NCI-H187 (cell line): ENCODE measurements at places on chromosomes 2 and 18.

GRCh38 chr2:25373269-25373981 lies 31.7 kb upstream of the DNMT3A start:
- DNase-seq, result peak; percentile 15

GRCh38 chr2:146523196-146523595 lies 1321.6 kb upstream of the ACVR2A start:
- DNase-seq, result no peak

GRCh38 chr2:54259413-54260240 lies 3.6 kb upstream of the TSPYL6 start:
- no peak for DNase-seq

DNA sequence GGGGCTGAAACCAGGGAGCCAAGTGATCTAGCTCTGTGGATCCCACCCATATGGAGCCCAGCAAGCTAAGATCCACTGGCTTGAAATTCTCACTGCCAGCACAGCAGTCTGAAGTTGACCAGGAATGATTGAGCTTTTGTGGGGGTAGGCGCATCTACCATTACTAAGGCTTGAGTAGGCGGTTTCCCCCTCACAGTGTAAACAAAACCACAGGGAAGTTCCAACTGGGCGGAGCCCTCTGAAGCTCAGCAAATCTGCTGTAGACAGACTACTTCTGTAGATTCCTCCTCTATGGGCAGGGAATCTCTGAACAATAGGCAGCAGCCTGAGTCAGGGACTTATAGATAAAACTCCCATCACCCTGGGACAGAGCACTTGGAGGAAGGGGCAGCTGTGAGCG lies 96.7 kb downstream of the CCDC148 start:
- no peak for DNase-seq

DNA sequence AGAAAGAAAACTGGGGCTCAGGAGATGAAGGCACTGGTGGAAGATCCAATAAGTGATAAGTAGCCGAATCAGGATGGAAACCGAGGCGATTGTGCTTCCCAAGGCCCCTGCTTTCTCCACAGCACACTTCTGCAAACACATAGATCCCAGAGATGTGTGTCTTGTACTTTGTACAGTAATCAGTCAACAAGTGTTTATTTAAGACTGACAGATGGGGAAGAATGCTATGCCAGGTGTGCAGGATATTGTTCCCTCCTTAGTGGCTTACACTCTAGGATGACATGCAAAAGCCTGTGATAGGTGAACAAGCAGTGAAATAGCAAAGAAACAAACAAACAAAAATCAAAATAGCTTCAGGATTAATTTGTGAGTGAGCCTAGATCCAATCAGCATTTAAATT lies 116.6 kb downstream of the ACTR3 start:
- DNase-seq, result no peak

GRCh38 chr2:228072669-228073068 lies 108.8 kb downstream of the SPHKAP start:
- no peak for DNase-seq

DNA sequence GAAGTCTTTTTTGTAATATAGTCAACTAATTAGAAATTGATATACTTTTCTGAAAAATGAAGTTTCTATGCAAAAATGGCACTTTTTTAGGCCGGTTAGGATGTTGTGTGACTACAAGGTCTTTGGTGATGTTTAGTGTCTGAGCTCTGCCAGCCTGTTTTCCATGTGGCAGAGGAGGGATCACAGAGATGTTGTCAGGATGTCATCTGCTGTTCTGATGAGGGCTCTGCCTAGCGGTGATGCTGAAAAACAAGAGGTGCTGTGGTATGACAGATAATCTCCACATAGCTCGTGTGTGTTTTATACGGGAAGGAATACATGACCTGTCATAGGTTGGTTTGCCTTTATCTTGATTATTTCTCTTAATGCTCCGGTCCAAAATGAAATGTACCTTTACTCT lies 12.0 kb upstream of the IAH1 start:
- DNase-seq, result no peak

DNA sequence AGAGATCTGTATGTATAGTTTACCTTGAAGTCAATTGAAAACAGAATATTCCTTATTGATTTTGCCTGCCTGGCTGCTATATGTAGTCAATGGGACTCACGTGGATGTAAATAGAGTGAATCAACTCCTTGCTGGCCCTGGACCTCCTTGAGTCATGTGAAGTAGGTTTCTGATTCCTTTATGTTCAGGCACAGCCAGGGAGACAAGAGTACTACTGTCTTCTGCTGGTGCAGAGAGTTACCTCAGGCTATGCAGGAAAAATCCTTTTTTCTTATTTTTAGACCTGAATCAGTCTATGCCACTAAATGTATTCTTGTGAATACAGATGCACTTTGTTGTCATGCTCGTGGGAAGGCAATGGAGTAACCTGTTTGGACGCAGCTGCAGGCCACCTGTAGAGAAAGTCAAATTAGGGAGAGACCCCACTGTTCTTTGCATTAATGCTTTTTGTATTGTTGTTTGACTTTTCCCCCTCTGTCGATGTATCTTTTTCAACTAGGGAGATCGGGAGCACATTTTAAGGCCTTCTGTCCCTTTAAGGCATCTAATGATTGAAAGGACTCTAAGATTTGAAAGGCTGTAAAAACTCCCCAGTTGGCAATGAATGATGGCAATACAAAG lies 473.9 kb downstream of the ARHGAP15 start:
- DNase-seq, result no peak

GRCh38 chr2:96505231-96505889 lies at the start of gene NEURL3:
Gene NEURL3, minus strand, starts transcription at chr2:96505357. Its CDS starts 71 bp downstream, at chr2:96505286.
- DNase-seq, result no peak

GRCh38 chr2:53786352-53786704 lies 425 bp downstream of the ASB3 start:
- no peak for DNase-seq

DNA sequence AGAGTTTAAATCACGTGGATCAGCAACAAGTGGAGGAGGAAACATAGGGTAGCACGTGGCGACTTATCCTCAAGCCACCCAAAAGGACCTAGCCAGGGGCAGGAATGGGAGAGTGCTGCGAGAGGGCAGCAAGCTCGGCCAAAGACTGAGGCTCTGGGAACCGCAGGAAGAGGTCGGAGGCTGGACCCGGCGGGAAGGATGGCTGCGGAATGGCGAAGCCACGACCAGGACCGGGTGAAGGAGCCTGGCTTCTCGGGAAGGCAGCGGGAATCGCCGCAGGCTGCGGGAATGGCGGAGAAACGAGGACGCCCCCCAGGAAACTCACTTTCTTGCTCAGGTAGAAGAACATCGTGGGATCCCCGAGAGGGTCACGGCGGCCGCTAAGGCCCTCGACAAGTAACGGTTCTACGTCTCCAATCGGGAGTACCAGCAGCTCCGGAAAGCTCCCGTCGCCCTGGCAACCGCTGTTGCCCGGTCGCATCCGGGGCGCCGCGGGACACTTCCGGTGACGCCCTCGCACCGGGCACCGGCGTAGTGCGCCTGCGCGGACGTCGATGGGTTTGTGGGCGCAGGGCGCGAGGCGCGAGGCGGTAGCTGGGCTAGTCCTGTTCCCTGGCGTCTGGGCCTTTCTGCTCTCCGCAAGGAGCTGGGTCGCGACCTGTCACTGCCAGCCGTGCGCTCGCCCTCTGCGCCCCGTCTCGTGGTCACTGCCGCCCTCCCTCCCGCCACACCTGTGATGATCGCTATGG lies at the start of gene WDR35:
WDR35 (minus strand) TSS at position 439 of the 749 bp plus-strand sequence; CDS start at position 349, 90 bp downstream.
- peak; percentile 96 for DNase-seq

GRCh38 chr2:240798327-240798905 lies 21.6 kb downstream of the KIF1A start:
- DNase-seq, result no peak

GRCh38 chr2:85585781-85586105 lies 1.5 kb downstream of the VAMP5 start:
- no peak for DNase-seq

DNA sequence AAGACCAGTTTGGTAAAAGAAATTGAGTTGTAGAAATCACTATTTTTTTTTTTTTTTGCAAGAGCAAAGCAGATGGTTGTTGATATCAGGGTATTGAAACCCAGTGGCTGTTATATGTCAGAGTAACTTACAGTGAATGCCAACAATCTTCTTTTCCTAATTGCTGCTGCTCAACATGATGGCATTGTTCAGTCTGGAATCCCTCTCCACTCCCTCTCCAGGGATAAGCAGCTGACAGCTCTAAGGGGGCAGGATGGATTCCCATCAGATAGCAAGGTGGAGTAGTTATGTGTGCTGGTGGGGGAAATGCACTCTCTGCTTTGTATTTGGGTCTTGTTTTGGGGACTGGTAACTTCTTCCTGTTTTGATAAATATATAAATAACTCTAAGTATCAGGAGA lies 200.0 kb downstream of the PIK3C3 start:
- no peak for DNase-seq

DNA sequence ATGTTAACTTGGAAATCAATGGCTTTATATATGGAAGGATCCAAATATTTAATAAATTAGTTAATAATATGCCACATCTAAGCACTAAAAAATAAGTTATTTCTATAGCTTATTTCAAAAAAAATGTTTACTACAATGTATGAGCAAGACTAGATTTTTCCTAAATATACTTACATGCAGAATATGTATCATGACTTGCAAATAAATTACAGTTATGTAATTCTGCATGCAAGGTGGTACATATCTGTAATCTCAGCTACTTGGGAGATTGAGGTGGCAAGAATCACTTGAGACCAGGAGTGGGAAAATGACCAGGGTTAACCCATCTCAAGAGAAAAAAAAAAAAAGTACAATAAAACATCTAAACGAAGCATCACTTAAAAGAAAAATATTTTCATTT lies 11.6 kb downstream of the PUM2 start:
- DNase-seq, result no peak

DNA sequence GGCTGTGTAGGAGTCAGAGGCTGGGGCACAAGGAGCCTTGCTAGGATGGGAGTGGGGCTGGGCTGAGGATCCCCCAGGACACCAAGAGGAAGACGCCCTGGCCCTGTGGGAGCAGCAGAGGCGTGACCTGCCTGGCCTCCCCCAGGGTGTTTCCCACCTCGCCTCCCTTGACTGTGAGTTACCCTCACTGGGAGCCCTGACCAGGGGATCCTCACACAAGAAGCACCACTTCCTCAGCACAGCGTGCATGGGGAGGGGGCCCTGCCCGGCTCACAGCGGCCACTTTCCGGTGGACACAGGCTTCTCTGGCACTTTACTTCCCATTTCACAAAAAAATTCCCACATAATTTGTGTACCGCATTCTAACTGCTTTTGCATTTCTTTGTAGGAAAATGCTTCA lies 187.7 kb downstream of the EIPR1 start:
- no peak for DNase-seq

GRCh38 chr18:46481048-46481846 lies 175.8 kb downstream of the LOXHD1 start:
- DNase-seq, result no peak

DNA sequence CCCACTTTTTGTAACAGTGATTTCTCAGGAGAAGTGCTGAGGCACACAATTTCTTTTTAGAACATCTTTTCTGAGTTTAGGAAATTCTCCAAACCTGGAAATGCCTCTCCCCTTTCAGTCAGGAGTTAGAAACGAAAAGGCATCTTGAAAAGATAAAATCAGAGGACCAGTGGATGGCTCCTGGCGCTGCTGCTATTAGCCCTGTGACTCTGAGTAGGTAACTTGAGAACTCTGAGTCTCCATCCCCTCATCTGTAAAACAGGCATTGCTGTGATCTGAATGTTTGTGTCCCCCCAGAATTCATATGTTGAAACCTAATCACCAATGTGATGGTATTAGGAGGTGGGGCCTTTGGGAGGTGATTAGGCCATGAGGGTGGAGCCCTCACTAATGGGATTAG lies 50.2 kb downstream of the EHD3 start:
- no peak for DNase-seq

DNA sequence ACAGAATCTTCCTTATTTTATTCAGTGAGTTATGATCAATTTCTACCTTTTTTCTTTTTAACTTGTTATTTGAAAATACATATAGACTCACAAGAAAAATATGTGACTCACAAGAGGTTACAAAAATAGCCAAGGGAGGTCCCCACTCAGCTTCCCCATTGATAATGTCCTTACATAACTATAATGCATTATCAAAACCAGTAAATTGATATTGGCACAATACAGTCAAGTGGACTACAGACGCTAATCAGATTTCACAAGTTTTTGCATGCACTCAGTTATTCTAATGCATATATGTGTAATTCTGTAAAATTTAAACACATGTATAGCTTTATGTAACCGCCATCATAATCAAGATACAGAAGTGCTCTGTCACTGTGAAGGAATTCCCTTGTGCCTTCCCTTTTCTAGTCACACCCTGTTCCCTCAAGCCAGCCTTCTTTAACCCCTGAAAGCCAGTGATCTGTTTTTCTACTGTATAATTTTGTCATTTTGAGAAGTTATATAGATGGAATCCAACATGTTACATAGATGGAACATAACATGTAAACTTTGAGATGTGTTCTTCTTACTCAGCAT lies 118.4 kb downstream of the ALMS1 start:
- no peak for DNase-seq

- no peak for DNase-seq
These were observed 1588.9 kb upstream of the TMEFF2 start for GRCh38 chr2:193783681-193784080.

GRCh38 chr18:46336278-46337111 lies 232.3 kb downstream of the HAUS1 start:
- no peak for DNase-seq
